NCI-H510A treated with DMSO at 0.1 percent for 48 hours (cell line): ENCODE measurements at places on chromosomes 2 and 18.

GRCh38 chr2:47536696-47537095 lies 133.7 kb downstream of the MSH2 start:
- DNase-seq = no peak

GRCh38 chr2:107466241-107466640 lies 360.5 kb upstream of the RGPD4 start:
- no peak for DNase-seq

- DNase-seq = peak; percentile 9
Observed at GRCh38 chr2:37026050-37026449, 58.1 kb downstream of the HEATR5B start.

DNA sequence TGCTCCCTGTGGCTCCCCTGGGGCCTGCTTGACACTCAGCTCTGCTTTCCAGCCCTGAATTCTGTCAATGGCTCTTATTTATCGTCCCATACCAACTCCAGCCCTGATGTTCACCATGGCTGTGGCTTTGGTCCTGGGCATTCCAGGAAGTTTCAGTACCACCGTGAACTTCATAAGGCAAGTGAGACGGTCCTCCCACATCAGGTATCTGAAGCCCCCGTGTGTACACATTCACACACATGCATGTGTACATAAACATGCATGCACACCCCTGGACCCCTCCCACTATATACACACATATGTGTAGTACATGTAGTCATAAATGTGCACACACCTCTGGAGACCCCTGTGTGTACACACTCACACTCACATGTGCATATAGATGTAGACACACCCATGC lies 43.3 kb upstream of the PUM2 start:
- no peak for DNase-seq

GRCh38 chr2:181570833-181571661 lies 85.9 kb downstream of the CERKL start:
- peak; percentile 31 for DNase-seq

DNA sequence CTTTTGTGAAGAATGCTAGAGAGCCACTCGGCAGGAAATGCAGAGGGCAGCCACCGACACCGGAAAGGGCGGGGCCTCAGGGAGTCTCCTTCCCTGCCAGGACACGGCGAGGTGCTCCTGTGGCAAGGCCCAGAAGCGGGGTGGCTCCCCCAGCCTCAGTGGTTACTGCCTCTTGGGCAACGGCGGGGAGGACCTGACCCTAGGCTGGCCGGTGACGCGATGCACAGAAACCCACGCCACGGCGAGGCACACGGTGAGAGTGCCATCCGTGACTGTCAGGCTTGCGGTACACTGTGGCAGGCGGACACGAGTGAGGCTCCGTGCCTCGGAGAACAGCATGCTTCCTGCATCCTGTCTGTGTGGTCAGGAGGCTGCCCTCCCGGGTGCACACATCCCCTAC lies 47.8 kb downstream of the ZAP70 start:
- no peak for DNase-seq

GRCh38 chr2:70454936-70455544 lies 98.6 kb downstream of the TGFA start:
- DNase-seq = no peak

DNA sequence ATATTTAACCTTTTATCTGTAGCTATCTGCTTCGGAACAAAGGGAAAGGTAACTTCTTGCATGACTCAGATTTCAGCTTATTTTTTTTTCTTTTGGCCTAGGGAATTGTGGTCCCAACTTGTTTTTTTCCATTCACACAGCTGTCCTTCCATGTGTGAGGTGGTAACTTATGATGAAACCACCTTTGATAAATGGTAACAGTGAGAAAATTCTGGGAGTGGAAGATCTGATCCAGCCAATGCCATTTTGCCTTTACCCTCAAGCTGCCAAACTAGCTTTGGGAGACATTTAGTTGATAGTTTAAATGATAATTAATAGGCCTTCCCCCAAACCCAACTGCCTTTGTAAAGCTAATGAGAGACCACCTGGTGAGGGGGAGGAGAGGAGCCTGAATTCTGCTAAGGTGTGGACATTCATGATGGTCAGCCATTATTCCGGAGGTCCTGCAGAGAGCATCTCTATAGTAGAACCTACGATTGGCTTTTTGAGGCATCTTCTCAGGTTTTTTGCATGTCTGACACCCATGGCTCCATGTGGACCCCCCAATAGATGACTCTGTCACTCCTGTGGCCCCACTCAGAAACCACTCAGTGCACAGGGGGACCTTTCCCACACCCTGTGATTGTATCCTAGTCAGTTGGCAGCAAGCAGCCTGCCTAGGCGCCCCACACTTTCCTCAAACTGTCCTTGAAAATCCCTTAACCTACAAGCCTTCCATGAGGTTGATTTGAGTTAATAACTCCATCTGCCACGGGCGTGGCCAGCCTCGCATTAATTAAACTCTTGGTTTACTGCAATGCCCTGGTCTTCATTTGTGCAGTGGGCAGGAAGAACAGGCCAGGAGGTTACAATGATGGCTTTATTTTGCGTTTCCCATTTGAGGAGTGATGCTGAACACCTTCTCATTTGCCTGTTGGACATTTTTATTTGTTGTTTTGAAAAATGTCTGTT lies 263.5 kb upstream of the PXDN start:
- no peak for DNase-seq

DNA sequence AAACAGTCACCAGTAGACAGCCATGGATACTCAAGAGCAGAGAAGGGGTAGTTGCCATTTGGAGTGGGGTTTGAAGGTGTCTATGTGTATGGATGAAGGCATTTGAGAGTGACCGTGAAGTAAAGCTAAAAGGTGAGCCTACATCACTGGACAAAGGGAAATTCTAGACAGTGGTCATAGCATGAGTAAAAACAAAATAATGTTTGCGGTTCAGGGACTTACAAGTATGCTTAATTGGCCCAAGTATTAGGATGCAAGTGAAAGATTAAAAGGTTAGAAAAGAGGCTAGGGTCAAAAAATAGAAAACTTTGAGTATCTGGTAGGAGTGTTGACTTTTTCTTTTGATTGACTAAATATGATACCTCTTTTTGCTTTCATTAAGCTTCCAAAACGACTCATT lies 238.1 kb upstream of the SLC8A1 start:
- DNase-seq = no peak

DNA sequence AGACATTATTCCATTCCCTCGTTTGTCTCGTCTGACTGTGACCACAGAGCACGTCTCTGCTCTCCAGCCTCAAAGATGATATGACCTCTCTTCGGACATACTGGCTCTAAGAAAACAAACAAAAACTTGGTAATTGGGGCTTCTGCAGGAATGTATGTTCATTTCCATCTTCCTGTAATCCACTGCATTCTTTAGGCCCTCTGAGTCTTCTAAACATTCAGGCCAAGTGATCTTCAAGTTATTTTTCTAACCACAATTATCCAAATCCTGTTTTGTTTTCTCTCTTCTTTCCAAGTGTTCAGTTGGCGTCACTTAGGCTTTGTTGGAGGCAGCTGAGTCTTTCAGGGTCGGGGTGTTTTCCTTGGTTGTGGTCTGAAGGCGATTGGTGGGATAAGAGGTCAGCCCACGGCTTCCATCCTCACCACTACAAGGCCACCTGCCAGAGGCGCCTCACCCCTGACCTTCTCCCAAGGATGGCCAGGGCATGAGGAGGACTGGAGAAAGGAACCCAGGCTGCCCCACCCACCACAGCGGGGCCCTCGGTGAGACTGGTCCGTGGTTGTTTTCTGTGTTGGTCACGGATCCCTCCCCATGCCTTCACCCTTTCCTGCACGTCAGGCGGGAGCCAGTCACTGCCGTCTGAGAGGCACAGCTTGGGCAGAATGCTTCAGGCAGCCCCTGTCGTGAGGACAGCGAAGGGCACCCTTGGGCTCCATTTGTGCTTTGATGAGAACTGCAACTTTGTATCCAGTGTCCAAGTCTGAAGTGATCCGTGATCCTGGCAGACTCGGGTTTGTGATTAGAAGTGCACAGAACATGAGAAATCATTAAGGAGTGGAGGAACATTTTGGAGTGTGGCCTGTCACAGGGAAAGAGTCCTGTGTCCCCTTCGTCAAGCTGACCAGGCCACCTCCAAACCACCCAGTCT lies 88.6 kb upstream of the FHL2 start:
- DNase-seq = no peak

DNA sequence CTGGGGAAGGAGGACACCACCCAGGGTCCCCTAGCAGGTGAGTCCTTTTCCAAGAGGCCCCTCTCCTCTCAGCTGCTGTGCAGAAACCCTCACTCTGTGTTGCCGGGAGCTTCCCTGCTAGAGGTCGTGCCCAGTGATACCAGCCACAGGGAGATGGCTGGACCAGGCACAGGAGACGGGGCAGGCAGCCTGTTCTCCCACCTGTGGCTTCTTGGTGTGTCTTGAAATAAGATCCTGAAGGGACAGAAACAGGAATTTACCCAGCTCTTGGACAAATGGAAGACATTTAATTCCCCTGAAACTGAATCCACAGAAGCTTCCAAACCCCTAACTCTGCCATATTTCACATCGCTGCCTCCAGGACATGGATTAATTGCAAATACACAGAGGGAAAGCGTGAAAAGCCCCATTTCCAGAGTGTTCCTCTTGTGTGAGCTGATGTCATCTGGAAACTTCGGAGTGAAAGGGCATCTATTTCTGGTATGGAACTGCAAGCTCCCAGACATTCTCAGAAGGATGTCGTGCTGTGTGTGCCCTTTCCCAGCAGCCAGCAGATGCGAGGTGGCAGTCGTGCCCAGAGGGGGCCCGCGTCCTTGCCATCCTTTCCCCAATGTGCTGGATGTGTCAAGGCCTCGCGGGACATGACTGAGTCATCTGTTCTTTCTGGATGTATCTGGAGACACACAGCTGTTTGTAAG lies 177.7 kb downstream of the SEPTIN10 start:
- DNase-seq = no peak

- no peak for DNase-seq
Observed at GRCh38 chr2:166972418-166972817, 84.1 kb downstream of the XIRP2 start.

GRCh38 chr2:232611559-232612218 lies 21.7 kb upstream of the EFHD1 start:
- DNase-seq = peak; percentile 40

DNA sequence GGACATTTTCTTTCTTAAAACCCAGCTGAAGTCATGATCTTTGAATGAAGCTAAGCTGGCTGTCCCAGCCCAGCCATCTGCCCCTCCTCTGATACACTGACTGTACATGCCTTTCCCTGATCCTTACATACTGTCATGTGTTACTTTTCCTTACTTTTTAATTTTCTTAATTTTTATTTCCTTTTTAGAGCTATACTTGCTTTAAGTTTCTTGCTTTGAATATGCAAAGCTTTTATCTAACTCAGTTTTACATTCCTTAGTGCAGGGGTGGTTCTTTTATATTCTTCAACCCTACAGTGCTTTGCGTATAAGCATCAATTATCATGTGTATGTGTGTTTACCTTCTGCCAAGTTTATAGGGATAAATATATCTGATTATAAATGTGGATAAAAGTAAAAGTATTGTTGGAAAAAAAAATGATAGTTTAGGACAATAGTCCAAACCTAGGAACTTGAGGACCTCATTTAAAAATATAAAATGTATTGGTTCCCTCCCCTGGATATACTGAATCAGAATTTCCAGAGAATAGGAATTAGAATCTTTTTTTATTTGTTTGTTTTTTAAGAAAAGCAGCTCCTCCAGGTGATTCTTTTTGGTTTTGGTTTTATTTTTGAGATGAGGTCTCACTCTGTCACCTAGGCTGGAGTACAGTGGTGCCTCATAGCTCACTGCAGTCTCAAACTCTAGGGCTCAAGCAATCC lies 17.8 kb downstream of the DDX1 start:
- DNase-seq = no peak

DNA sequence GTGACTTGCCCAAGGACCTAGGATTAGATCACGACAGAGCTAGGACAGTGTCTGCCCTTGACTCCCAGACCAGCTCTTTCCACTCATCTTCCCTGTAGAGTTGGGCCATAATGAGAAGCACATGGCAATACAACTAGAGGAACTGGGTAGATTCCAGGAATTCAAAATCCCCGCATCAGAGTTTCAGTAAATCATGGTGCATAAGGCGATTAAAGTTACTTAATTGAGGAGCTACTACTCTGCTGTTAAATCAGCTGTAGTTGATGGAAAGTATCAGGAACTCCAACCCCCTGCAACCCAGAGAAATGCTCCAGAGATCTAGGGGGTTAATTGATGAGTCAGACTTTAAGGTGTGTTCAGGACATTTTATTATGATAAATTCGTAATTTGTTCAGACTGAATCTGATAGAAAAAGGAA lies 5.7 kb downstream of the ANTXR1 start:
- no peak for DNase-seq

GRCh38 chr2:48328159-48328809 lies 201.7 kb upstream of the STON1 start:
- no peak for DNase-seq

GRCh38 chr18:55838841-55839240 lies 250.8 kb upstream of the TCF4 start:
- DNase-seq = no peak

DNA sequence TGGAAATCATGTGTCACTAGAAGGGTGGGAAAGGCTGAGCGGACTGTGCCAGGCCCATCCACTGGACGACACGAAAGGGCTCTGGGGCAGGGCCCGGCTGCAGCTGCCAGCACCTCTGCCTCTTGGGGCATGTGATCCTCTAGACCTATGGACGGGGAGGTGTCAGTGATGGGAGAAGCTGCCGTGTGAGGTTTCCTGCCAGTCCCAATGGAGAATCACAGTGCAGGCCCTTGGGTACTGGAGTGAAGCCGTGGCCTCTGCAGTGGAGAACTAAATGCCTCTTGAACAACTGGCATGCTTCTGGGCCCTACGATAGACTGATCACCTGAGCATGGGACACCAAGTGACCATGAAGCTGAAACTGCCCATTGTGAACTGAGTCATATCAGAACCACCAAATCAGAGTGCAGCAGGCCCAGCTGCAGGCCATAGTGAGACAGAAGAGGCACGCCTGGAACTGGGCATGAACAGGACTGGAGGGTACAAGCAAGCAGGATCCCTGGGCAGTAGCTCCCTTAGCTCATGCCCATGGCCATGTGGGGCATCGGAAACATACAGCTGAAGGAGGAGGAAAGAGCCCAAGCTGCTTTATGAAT lies 18.8 kb upstream of the RHOB start:
- no peak for DNase-seq

DNA sequence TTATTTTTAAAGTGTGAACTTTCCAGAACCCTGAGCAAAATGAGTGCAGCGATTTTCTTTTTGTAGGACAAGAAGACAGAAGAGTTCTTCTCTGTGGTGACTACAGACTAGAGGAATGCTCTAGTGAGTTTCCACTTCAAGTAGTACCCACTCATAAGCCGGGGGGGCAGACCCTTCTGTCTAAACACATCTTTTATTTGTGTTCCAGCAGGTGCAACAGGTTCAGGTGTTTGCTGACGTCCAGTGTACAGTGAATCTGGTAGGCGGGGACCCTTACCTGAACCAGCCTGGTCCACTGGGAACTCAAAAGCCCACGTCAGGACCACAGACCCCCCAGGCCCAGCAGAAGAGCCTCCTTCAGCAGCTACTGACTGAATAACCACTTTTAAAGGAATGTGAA lies 25.2 kb downstream of the PTRHD1 start:
- DNase-seq = peak; percentile 66

DNA sequence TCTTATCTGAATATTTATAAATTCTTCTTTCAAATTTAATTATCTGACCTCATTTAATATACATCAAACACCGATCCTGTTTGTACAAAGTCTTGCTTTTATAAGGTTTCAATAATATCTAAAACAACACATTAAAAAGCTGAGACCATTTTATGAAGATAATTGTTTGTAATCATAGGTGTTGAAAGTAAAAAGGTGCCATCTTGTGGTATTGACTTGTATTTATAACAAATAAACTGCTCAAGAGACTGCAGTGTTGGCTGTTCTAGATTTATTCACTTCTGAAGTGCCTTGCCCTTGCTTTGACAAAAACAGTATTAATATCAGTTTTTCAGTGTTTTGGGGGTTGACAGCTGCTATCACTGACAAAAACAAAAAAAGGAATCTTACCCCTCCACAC lies 286.8 kb upstream of the HNMT start:
- DNase-seq = peak; percentile 65
